ENCODE measurements at places on chromosomes 1 and 21.

GRCh38 chr1:94715321-94715720 is 104.8 kb upstream of the SLC44A3 start:
- DNase-seq: no peak

- no peak for DNase-seq
Observed at GRCh38 chr1:200372885-200373181, 37.0 kb downstream of the ZNF281 start.

GRCh38 chr1:168939110-168939946 is 167.2 kb upstream of the ATP1B1 start:
- no peak for DNase-seq

DNA sequence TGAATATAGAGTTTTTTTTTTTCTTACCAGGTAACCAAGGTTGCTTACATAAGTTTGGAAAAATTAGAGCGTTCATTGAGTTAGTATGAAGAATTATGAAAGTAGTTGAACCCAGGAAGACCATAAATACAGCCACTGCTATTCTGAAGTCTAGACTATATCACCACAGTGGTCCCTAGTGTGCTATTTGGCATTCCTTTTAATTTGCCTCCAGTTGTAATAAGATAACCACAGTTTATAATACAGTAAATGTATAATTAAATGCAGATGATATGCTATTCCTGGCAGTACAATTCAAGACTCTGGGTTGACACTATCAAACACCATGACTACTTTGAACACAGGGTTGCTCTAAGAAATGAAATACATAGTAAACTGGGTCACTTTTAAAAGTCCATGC is 270.5 kb downstream of the BRINP2 start:
- DNase-seq: no peak

Measured in SK-MEL-5 (cell line).